SK-N-SH treated with all-trans-retinoic acid at 6 μM for 48 hours (cell line): ENCODE measurements at places on chromosomes 6 and 20.

DNA sequence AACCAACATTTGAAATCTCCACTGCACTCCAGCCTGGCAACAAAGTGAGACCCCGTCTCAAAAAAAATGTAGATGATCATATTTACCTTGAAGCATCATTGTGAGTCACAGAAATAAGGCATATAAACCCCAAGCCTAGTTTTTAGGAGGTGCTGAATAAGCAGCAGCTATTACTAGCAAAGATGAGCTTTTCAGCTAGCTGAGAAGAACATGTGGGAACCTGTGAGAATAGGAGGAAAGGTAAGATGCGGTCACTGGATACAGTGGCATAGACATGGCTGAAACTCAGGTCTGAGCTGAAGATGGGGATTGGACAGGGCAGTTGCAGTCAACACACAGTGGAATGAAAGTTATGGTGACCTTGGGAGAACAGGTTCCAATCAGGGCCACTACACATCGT is 284.3 kb upstream of the IRAK1BP1 start:
- no peak for ATAC-seq

GRCh38 chr6:17565399-17565798 is 34.7 kb upstream of the FAM8A1 start:
- ATAC-seq, result no peak

GRCh38 chr6:43192911-43193310 is 10.9 kb downstream of the CUL9 start:
- ATAC-seq, result no peak

GRCh38 chr6:20686142-20686541 is 151.9 kb downstream of the CDKAL1 start:
- no peak for ATAC-seq

DNA sequence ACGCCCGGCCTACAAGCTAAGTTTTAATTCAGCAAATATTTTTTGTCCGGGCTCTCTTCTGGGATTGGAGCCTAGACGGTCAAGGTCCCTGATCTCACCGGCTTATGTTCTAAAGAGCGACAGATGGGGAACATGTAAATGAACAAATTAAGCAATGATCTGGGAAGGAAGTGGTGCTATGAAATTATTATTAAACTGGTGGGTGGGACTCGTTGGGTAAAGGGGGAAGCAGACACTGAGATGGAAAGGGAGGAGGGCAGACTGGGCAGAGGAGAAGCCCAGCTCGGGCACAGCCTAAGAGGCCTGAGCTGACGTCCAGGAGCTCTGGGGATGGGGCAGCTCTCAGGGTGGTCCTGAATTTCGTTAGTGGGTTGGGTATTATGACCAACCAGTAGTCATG is 81.8 kb upstream of the AGPAT4 start:
- no peak for ATAC-seq

DNA sequence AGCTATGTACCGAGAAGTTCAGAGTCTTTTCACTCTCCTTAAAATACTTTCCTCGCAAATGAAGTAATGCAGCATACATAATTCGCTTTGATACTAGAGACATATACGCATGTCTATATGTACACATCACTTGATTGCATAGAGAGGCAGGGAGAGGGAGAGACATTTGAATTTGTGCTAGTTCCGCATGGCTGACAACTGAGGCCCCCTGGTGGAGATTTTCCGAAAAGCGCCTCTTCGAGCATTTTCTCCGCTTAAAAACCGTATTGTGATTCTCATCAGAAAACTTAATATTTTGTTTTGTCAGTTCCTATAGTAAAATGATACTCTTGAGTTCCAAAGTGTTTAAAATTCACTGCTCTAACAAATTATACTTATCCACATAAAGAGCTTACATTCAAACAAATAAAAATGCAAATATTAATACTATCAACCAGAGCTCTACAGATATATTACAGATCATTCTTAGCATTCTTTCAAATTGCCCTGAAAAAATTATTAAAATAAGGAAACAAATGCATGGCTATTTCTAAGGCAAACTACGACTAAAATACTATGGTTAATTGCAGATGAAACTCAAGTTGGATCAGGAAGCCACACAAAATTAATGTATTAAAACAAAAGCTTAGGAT is 637 bp downstream of the MYLK4 start:
- peak; percentile 82 for ATAC-seq

DNA sequence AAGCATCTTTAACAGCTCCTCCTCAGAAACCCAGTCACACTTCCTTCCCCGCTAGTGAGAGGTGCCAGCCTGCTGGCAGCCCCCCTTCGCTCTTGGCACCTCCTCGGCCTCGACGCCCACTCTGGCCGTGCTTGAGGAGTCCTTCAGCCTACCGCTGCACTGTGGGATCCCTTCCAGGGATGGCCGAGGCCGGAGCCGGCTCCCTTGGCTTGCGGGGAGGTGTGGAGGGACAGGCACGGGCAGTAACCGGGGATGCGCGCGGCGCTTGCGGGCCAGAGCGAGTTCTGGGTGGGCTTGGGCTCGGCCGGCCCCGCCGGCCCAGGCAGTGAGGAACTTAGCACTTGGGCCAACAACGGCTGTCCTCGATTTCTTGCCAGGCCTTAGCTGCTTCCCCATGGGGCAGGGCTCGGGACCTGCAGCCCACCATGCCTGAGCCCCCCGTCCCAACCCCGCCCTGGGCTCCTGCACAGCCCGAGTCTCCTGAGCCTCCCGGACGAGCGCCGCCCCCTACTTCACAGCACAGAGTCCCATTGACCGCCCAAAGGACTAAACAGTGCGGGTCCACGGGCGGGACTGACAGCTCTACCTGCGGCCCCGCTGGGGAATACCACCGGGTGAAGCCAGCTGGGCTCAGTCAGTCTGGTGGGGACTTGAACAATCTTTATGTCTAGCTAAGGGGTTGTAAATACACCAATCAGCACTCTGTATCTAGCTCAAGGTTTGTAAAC is 51.6 kb downstream of the RIOK1 start:
- no peak for ATAC-seq

GRCh38 chr20:10167040-10167439 is 51.6 kb upstream of the SNAP25 start:
- ATAC-seq, result no peak

- no peak for ATAC-seq
Measured at GRCh38 chr6:12298017-12298978, 8.1 kb downstream of the EDN1 start.

DNA sequence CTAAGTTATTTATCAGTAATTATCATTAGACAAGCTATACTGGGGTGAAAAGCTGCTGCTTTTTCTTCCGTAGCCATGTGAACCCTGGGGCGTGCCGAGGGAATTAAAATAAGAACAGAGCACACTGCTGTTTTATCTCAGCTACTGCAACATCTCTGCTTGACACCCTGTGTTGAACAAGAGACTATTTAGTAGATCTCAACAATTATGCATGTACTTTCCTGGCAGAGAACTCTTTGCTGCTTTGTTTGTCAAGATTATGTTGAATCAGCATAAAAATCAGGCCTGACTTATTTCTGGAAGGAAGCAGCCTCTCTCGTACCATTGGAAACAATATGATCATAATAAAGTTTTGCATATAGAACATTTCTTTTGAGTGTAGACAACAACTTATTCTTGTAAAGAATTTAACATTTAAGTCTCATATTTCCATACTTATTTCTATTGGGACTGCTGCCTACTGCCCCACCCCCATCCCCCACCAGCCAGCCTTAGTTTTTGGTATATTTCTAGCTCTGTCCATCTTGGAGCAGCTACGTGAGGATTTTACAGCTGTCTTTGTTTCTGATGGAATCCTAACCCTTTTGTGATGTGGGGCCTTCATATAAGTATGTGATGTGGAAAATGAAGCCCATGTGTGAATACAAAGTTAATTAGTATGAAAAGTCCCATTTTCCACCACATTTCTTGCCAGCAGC is 1011.4 kb downstream of the KIF16B start:
- no peak for ATAC-seq

DNA sequence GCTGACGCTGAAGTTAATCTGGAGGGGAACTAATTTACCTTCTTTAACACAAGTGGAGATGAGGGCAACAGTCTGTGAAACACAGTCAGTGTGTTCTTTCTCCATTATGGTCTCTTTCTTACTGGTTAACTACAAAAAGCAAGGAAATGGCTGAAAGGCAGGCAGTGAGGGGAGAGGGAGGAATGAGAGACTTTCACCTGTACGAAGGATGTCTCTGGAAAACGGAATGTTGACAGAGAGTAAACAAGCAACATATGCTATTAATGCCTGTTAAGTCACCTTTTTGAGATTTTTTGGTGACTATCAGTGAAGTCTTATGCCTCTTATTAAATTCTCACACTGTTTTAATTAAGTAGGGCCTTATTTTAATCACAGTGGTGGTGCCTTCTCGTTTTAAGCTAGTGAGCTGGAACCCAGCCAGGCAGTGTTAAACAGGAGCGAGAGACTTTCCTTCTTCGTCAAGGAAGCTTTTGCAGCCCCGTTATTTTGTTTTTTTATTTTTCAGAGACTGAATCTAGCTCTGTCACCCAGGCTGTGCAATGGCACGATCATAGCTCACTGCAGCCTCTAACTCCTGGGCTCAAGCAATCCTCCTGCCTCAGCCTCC is 165.6 kb downstream of the ATXN1 start:
- ATAC-seq, result no peak

DNA sequence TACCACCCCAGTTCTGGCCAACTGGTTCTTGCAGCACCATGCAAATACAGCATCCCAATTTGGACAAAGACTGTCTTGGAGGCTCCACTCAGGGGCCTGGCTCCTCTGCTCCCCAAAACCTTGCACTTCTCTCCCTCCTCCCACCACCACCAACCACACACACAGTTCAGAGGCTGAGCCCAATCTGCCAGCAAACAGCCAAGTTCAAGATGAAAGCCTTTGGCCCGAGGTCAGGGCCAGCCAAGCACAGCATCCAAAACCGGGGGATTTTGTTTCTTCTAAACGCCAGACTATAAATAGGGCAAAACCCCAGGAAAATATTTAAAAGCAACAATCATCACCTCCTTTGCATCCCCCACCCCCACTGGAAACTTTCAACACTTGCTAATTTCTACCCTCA is 5.7 kb downstream of the KCNK5 start:
- no peak for ATAC-seq

- ATAC-seq, result no peak
Measured at GRCh38 chr6:32664827-32665362, 1.6 kb downstream of the HLA-DQB1 start.

DNA sequence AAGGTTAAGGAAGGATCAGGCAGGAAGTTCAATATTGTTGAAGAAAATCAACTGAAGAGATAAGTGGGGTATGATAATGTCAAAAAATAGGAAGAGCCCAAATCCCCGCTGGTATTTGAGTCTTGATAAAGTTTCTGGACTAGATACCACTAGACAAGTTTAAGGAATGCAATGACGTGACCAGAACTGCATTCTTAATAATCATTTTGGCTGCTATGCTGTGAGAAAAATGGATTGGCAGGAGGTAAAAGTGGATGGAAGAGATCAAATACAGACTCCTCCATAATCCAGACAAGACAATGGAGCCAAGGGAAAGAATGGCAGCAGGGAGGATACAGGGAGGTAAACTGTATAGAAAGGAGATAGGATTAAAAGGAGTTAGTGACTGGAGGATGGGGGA is 128.2 kb downstream of the COL12A1 start:
- ATAC-seq, result no peak

- no peak for ATAC-seq
Measured at GRCh38 chr6:124769811-124770544, 192.3 kb upstream of the RNF217 start.

DNA sequence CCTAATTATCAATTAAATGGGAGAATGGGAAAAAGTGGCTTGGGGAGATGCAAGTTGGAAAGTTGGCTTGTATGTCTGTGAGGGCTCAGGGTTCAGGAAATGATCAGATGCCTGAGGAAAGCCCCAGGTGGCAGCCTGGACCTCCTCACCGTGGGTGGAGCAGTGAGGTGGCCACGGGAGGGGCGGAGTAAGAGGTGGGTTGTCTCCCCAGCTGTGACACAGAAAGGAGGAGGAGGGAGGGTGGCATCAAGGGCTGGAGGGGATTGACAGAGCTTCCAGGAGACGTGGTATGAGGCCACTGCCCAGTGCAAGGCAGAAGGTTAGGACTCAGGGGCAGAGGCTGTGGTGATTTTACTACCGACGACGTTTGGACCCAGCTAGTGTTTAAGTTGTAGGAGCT is 672.2 kb downstream of the PRKN start:
- no peak for ATAC-seq

- no peak for ATAC-seq
Measured at GRCh38 chr6:129643176-129643575, 66.8 kb downstream of the ARHGAP18 start.

GRCh38 chr6:108157981-108158525 is 7.8 kb upstream of the NR2E1 start:
- no peak for ATAC-seq

GRCh38 chr6:16690608-16691142 is 70.6 kb downstream of the ATXN1 start:
- no peak for ATAC-seq

DNA sequence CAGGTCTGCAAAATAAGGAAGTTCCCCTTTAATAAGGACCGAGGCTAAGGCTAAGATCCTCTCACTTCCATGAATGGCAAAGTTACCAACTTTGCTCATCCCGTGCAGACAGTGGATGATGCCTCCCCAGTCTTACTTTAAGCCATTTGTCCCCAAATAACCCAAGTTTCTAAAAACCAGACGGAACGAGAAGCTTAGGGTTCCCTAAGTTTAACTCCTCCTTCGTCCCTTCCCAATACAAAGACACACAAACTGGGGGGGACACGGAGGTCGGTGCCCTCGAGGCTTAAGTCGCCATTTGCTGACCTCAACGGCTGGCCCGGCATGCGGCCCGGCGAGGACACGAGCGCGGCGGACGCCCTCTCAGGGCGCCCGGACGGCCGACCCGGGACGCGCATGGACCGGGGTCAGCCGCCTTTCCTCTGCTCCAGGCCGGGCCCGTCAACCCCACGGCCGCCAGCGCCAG is 527 bp downstream of the FBXO30 start:
- ATAC-seq, result peak; percentile 50

DNA sequence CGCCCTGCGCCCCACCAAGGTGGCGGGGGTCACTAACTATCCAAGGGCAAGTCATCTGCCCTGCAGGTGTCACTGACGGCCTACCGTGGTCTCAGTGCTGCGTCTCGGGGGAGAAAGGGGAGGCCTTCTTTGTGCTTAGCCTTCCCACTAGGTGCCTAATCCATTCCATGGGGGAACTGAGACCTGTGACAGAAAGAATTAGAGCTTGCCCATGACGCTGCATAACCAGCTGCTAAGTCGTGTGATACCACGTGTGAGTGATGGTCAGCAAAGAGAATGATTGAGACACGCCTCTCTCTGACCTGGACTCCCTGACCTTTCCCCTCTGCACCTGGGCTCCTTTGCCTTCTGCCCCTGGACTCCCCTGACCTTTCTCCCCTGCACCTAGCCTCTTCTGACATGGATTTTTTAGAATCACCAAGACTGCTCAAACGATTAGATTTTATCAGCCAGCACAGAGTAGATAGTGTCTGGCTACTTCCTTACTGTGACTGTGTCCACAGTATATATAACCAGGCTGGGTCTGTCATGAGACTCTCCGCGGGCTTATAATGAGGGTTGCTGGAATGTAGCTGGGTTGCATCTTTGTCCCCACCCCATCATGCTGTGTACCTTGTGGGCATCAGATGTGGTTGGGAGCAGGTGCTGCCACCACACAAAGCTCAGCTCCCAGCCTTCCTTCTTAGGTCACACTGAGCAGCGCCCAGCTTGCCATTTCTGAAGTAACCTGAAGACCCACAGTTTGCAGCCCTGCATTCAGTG is 140.6 kb downstream of the TMEM242 start:
- ATAC-seq, result no peak
